ENCODE measurements at places on chromosomes 4 and X.

GRCh38 chr4:168800926-168801325 lies 209.1 kb downstream of the CBR4 start:
- no peak for DNase-seq

GRCh38 chrX:37767430-37767829 lies 12.4 kb upstream of the CYBB start:
- no peak for DNase-seq

GRCh38 chr4:100257567-100257966 lies 67.3 kb upstream of the DDIT4L start:
- no peak for DNase-seq

GRCh38 chrX:17679261-17679660 lies 58.0 kb upstream of the SCML1 start:
- no peak for DNase-seq

DNA sequence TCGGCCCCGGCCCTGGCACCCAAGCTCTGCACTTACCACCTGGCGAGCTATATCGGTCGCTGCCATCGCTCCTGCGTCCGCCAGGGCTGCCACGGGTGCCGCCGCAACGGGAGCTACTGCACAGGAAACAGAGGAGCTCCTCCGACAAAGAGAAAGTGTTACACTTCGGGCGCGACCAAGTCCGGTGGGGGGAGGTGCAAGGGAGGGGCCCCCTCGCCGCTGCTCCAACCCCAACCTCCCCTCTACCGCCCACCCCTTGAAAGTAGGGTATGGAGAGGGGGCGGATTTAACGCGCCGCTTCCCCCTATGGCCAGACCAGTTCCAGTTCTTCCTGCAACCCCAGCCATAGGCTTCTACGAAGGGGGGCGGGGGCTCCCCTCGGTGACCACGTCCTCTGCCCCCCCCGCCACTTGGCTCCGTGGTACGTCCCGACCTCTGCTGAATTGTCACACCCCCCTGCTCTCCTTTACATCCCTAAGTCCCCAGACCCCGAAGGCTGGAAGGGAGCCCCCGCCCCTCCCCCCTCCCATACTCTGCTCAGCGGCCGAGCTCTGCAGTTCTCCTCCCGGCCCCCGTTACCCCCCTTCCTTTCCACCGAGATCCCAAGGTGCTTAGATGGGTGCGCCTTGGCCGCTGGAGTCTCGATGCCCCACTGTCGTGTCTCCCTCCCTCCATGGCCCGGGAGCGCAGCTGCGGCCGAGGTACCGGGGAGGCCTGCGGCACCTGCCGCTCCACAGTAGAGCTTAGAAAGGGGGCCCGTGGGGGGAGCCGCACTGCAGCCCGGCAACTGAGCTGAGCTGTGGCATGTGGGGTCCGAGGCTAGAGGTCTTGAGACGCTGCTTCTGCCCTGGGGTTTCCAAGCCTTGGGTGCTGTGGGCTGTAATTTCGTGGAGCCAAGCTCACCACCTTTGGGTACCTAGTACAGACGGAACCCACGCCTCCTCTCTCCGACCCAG lies at the start of gene SEPTIN6:
Gene SEPTIN6 (minus strand): TSS at position 129 of the 956 bp plus-strand sequence. CDS start 63 bp downstream, at position 66.
- peak; percentile 91 for DNase-seq

GRCh38 chr4:180696460-180697092 lies 1546.6 kb upstream of the TENM3 start:
- no peak for DNase-seq

GRCh38 chrX:724256-724655 lies 93.7 kb downstream of the SHOX start:
- no peak for DNase-seq

DNA sequence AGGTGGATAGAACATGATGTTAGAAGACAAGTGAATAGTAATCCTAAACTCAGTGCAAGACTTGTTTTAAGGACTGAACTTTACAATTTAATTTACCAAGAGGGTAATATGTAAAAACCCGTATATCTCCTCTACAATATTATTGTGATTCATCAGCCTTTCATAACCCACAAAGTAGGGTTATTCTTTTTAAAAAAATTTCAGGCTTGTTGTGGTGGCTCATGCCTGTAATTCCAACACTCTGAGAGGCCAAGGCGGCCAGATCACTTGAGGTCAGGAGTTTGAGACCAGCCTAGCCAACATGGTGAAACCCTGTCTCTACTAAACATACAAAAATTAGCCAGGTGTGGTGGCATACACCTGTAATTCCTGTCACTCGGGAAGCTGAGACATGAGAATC lies 7.2 kb downstream of the IBSP start:
- no peak for DNase-seq

All from CD4-positive, alpha-beta T cell treated with Interleukin-17A for 4 hours (primary cell).